ENCODE measurements at places on chromosomes 2 and 18.

DNA sequence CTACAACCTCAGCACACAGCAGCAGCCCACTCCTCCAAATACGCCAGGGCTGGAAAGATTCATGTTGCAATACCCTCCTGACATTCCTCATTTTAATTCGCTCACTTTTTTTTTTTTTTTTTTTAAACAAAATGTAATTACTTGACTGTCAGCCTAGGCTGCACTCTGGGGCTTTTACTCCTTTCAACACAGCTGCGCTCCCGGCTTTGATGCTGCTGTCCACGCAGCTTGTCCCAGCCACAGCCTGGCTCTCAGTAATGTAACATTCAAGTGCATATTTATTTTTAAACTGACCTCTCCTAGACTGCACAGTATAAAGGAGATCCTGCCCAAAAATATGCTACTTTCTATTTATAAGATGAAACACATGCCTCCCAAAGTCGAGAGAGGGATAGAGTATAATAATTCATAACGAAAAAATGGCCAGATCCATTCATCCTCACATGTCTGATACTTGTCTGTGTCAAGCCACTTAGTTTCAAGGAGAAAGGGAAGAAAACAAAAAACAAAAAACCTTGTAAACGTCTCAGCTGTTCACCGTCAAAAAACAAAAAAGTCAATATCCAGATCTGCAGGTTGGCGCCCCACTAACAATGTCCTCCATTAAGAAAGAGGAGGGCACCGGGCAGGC, 949 bp downstream of the CDC42EP3 start:
- peak; percentile 37 for DNase-seq

DNA sequence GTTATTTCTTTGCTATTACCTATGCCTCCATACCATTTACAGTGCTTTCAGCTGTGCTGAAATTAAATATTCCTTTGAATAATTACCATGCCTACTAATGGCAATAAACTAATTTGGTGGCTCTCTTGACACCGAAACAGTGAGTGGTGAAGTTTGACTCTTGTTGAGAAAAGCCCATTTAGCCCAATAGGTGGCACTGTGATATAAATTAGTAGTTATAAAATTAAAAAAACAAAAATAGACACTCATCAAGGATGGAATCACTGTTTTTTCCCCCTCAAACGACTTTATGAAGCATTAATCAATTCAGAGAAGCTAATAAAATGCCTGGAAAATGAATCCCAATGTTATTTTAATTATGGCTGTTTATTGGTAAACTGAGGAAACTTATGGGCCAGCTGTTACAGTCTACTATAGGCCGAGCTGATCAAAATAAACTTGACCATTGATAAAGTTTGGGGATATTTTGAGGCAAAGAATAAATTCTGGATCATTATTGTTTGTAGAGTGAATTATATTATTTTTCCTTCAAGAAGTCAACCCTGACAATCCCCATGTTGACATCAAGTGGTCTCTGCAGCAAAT, 339.6 kb downstream of the TRIB2 start:
- DNase-seq, result peak; percentile 7

- DNase-seq, result no peak
Measured at GRCh38 chr2:53516650-53517049, 251.0 kb upstream of the CHAC2 start.

DNA sequence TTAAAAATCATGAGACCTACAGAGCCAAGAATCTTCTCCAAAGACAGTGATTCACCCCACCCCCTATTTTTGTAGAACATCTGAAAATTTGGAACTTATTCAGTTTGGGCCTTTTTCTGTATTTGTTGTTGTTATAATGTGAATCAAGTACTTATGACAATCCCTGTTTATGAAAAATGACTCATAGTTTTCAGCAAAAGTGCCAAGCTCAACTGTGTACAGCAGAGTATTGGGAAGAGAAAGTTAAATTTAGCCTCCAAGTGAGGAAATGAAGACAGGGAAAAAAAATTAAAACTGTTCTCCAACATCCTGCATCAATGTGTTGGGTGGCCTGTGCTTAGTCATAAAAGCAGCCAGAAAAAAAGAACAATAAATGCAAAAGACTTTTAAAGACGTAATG, 46.2 kb downstream of the LRATD1 start:
- no peak for DNase-seq

- no peak for DNase-seq
Measured at GRCh38 chr18:48841381-48842258, 109.1 kb downstream of the SMAD7 start.

- no peak for DNase-seq
Measured at GRCh38 chr2:97994476-97994875, 1.3 kb downstream of the TMEM131 start.

- DNase-seq, result no peak
Measured at GRCh38 chr2:186632417-186632816, 42.6 kb downstream of the ITGAV start.

DNA sequence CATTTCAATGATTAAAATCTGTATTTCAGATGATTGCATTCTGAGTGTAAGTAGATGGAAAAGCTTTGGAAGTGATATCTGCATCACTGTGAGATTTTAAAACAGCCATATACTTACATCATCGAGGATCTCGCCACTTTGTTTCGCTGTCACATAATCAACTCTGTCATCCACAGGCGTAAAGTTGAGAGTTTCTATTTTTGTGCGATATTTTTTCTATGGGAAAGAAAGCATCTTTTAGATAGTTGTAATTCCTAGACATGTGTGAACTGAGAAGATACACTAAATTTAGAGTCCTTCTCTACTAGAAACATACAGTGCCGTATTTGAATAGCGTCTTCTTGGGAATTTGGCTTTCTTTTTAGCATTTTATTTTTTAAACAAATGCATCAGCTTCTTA, 158.8 kb downstream of the RIF1 start:
- DNase-seq, result no peak

DNA sequence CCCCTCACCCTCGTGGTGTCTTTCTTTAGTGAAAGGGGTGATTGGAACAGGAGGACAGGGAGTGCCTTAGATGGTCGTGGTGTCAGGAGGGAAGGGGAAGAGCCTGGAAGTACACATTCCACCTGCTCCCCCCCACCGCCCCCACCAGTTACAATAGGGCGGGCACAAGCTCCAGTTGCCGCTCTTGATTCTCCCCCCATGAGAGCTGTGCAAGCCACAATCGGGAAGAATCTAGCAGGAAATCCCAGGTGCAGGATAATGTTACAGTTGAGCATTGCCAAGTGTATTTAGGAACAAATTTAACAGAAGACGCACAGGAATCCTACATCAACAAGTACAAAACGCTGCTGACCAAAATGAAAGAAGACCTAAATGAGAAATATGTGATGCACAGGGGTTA, 73.6 kb downstream of the ASAP2 start:
- DNase-seq, result no peak

DNA sequence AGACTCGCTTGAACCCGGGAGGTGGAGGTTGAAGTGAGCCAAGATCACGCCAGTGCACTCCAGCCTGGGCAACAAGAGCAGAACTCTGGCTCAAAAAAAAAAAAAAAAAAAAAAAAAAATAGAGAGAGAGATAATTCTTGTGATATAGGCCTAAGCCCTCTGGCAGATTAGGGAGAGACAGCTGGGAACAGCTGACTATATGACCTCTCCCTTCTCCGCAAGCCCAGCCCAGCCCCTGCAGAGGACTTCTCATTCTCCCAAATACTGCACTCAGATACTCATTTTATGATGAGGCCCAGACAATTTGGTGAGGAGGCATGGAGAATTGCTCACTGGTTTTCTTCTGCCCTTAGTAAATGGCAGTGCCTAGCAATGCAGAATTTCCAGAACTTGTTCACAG, 262.0 kb downstream of the HAUS1 start:
- DNase-seq, result no peak

- DNase-seq, result no peak
Measured at GRCh38 chr18:51020536-51020935, 9.5 kb upstream of the SMAD4 start.

DNA sequence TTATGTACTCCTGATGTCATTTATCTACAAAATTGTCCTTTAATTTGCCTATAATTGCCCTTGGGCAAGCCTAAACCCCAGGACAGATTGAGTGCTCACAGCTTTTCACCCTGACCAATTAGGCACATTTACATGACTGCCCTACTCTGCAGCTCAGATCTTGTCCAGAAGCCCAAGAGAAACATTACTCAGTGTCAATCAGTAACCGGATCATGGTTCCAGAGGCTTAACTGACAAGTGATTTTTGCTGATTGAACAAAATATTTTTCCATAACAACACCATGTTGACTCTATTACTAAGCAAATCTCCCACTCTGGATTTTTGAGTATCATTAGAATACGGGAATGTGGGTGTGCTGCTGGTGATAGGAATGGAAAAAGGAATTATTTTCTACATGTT, 465.4 kb upstream of the TNP1 start:
- no peak for DNase-seq

DNA sequence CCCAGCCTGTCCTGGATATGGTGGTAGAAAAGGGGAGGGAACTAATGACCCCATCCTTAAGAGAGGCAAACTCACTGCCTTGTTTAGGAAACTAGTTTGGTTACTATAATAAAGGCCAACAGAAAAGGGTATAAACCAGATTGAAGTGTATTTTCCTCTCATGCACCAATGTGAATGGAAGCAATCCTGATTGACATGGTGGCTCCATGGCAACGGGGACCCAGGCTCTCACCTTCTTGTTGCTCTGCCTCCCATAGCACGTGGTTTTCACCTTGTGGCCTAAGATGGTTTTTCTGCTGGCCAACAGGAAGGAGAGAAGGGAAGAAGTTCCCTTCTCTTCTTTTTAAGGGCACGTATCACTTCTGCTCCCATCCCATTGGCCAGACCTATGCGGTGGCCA, 67.3 kb upstream of the NRP2 start:
- no peak for DNase-seq
